Calu3 (cell line): ENCODE measurements at places on chromosomes 16 and 17. TPM values are rescaled to one million over a fixed set of nuclear protein-coding genes. Genes with fewer than 3 reads are reported as not detected.

Gene PITPNM3
- total RNA-seq: 10.3 and 10.7 TPM in 2 replicates

Gene AATK
- total RNA-seq: 0.71 TPM in 1 of 2 replicates, not detected in the other

Gene LDHD
- 4.1 and 6.5 TPM in 2 replicates for total RNA-seq

Gene SNRNP25
- total RNA-seq: 37.8 and 38.7 TPM in 2 replicates

Gene TBC1D3E
- total RNA-seq: 0.37 TPM in 1 of 2 replicates, not detected in the other
